ENCODE measurements at places on chromosomes 2 and 18.

GRCh38 chr2:70420143-70420542 lies 118.3 kb upstream of the FAM136A start:
- no peak for DNase-seq

DNA sequence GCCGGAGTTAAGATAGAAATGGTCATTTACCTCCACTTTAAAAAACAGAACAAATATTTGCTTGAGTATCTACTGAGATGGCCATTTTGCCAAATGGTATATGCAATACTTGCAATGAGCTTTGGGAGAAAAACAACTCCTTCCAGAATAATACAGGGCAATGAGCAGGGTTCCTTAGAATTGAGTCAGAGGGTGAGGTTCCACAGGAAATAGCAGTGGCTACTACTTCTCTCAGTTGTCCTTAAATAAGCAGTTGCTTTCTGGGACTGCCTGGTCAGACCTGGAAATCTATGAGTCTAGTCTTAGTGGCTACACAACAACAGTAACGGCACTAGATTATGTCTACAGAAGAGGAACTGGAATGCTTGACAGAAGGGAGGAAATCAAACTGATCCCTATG lies 80.9 kb upstream of the CCDC85A start:
- DNase-seq: no peak

GRCh38 chr2:216319771-216320170 lies 52.5 kb downstream of the MARCHF4 start:
- DNase-seq: no peak

GRCh38 chr2:81839780-81840179 lies 1535.2 kb upstream of the LRRTM1 start:
- DNase-seq: no peak

DNA sequence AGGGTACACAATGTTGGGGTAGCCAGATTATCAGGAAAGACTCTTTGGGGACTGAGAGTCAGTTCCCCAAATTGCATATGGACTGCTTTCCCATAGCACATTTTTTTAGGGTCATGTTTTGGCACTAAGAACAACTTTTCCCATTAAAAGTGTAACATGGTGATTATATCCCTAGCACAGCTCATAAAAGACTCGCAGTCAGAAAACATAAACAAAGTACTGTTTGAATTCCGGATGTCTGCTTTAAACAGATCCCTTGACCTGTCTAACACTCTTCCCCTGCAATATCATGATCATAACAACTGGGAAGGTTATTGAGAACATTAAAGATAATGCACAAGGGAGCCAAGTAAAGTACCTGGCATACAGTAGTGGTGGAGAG lies 262.2 kb downstream of the ASXL3 start:
- DNase-seq: no peak

DNA sequence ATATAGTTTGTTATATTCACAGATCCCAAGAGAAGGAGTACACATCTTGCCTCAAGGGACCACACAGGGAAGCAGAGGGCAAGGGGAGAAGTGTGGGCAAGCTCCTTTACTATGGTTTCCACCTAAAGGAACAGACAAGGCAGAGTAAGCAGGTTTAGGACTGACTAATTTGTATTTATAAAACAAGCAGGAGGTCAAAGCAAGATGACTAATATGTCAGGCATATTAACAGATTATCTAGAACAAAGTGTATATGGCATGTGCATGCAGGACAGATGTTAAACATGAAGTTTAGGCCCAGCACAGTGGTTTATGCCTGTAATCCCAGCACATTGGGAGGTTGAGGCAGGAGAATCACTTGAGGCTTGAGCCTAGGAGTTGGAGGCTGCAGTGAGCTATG lies 3.7 kb upstream of the LRP2 start:
- no peak for DNase-seq
